ENCODE measurements at places on chromosomes 4 and X.

DNA sequence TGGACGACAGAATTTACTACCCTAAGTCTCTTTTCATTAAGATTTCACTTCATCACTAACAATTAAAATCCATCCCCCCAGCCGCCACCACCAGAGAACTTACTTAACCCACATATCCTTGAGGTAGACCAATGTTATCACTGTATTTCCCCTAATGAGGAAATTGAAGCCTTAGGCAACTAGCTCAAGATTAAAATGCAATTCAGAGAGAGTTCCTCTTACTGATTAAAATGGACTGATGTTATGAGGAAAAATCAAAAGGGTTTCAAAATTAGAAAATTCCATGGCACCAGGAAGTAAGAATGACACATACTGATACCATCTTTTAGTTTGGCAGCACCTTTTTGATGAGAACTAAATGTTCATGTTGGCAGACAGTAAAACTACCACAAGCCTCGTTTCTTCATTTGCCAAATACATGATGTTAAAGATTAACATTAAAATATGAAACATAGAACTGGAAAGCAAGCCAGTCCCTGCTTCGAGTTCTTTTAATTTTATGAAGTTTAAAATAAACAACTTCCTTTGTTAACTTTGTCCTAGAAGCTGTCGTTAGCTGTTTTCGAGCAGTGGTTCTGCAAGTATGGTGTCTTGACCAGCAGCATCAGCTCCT is 69.3 kb upstream of the CCDC160 start:
- DNase-seq = no peak

- no peak for DNase-seq
These were observed 92.1 kb downstream of the AFF1 start for GRCh38 chr4:87026800-87027495.

DNA sequence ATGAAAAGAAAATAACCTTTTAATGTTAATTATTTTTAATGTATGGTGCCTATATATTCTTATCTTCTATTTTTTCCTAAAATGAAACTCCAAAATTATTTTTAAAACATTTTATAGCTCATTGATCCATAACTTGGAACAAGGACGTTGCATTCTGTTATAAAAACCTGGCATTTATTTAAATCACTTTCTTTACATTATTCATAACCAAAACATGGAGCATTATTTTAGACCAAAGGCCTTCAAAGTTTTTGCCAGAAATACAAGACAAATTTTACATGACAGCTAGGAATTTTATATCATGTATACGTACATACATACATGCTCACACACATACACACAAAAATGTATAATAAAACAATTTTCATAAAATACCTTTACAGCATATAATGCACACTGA is 259.8 kb downstream of the QDPR start:
- DNase-seq = no peak

- DNase-seq = no peak
These were observed 212.7 kb downstream of the SLIT2 start for GRCh38 chr4:20464381-20464780.
